ENCODE measurements at places on chromosomes 3 and 15.
A peak's percentile ranks its signal among the peaks of the same experiment; 100 is the strongest.

DNA sequence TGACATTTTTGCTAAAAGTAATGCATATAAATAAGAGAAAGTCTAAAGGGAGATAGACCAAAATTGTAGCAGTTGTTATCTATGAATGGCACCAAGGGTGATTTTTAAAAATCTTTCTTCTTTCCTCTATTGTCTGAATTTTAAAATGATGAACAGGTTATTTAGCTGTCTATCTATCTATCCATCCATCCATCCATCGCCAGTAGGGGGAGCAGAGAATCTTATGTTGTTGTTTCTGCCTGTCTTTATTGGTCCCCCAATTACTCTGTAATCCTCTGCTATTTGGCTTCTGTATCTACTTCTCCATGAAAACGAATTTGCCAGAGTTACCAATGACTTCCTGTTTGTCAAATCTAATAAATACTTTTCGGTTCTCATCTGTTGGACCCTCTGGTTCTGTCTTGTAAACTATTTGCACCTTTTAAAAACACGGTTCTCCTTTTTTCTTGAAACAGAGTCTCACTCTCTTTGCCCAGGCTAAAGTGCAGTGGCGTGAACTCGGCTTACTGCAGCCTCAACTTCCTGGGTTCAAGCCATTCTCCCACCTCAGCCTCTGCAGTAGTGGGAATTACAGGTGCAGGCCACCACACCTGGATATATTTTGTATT lies 86.0 kb downstream of the ECT2 start:
- peak; percentile 78 for DNase-seq

DNA sequence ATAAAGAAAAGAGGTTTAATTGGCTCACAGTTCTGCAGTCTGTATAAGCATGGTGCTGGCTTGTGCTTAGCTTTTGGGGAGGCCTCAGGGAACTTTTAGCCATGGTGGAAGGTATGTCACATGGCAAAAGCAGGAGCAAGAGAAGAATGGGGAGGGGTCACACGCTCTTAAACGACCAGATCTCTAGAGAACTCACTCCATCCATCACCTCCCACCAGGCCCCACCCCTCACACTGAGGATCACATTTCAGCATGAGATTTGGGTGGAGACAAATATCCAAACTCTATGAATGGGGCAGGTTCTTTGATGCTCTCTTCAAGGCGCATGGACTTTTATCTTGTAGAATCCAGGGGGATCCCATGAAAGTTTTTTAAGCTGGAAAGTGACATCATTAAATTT lies 75.7 kb downstream of the ITPR1 start:
- no peak for DNase-seq

GRCh38 chr15:66014022-66014421 lies 144.7 kb downstream of the RAB11A start:
- no peak for DNase-seq

DNA sequence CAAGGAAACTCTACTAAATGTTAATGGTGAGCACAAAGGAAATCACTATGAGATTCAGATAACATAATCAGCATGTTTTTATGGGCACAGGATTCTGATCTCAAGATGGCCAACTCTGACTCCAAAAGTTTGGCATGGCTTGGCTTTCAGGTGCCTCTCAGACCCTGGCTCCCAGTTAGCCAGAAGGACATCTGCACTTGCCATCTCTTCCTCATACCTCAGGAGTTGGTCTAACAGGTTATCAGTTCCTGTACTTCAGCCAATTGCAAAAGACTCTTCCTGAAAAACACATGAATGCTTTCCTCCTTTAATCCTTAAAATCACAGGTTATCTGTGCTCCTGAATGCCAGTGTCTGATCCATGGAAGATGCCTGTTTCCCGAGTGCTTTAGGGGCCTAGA lies 25.0 kb downstream of the TMPRSS7 start:
- DNase-seq = no peak

DNA sequence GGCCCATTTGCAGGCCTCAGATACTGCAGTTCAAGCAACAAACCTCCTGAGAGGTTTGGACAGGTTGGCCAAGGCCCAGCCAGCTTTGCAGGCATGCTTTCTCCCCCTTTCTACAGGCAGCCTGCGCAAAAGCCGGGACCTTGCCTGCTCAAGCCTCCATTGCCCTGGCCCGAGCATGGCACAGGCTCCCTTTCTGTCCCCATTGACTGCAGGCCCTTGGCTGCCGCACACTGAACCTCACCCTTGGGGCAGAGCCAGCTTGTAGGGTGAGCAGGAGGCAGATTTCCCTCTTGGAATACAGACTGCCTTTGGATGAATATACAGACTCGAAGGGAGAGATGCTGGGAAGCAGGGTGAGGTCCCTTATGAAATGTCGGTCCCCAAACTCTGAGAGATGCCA lies 461.7 kb upstream of the PROK2 start:
- DNase-seq = no peak

DNA sequence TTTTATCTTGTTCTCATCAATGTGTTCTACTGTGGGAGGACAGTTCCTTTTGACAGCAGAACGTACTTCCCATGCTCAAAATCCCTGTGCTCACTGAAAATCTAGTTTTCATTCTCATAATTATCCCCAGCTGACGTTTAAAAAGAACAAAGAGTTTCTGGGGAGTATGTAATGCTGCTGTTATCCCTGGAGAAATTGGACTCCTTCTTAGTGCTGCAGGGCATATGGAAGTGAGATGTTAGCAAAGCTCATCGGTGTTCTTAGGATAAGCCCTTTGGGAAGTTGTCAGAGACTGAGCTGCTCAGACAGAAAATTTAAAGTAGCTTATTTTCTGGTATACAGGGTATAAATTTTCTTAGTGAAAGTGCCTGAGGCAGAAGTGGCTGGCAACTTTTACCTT lies 66.5 kb downstream of the CDAN1 start:
- no peak for DNase-seq

All from fibroblast of pulmonary artery (primary cell).